ENCODE measurements at places on chromosomes 16 and 17.
A peak's percentile ranks its signal among the peaks of the same experiment; 100 is the strongest.

GRCh38 chr17:42067371-42068091, 17.1 kb upstream of the C17orf113 start:
- DNase-seq = no peak

DNA sequence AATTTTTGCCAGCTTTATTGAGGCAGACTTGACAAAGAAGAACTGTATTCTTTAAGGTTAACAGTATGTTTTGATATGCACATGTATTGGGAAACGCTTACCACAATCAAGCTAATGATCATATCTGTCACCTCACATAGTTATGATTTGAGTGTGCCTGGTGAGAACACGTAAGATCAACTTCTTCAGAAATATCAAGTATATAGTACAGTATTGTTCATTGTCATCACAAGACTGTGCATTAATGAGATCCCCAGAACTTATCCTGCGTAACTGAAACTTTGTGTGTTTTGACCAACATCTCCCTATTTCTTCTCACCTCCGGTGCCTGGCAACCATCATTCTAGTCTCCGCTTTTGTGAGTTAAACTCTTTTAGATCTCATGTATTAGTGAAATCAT, 756.4 kb upstream of the EEF2KMT start:
- no peak for DNase-seq

GRCh38 chr16:27531826-27532800, 17.6 kb downstream of the GTF3C1 start:
- no peak for DNase-seq

GRCh38 chr17:60604686-60605334, 4.8 kb downstream of the PPM1D start:
- no peak for DNase-seq

- DNase-seq = no peak
Observed at GRCh38 chr17:59002126-59002525, 104.6 kb downstream of the TRIM37 start.

DNA sequence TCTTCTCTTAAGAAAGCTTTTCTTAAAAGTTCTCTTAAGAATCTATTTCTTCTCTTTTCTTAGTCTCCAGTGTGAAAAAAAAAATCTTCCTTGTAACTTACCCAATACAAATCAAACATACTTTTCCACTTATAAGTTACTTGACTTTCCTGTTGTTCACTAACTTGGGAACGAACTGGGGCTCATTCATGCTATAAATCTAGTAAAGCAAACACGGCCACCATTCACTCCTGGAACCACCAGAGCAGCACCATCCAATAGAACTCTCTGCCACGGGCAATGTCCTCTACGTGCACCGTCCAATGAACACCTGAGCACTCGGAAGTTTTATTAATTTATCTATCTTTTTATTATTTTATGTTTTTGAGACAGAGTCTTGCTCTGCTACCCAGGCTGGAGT, 20.8 kb downstream of the SRP68 start:
- no peak for DNase-seq

DNA sequence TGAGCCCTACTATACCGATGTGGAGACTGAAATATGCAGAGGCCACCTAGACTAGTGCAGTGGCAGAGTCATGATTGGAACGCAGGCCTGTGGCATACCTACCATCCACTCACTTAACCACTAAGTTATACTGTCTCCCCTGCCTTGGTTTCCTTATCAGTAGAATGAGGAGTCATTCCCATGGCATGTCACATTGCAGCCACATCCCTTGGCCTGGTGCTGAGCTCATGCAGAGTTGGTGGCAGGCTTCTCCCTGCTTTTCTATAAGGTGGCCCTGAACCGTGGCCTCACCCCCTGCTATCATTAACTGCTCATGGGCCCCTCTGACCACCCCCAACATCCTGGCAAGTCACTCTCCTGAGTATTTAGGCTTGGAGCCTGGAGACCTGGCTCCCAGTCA, 212.5 kb downstream of the KATNIP start:
- DNase-seq = no peak

GRCh38 chr17:30958187-30958586, 12.7 kb upstream of the RNF135 start:
- no peak for DNase-seq

DNA sequence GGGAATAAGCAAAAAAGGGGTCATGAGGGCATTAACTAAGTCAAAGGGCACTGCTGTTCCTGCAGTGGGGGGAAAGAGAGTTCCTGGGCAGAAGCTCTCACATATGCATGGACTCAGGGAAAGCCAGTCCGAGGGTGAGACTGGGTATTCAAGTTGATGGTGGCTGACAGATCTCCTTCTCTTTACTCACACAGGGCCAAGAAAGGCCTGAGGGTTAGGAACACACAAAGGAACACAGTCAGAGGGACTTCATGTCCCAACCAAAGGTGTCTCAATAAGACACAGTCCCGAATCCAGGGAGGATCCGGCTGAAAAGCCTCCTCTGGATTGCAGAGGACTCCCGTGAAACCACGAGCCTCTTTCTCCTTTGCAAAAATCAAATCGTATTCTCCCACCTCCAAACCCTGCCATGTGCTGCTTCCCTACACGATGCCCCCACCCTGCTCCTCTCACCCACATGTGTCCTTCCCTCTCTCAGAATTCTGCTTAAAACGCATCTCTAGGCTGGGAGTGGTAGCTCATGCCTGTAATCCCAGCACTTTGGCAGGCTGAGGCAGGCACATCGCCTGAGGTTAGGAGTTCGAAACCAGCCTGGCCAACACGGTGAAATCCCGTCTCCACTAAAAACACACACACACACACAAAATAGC, 23.6 kb downstream of the CUEDC1 start:
- no peak for DNase-seq

DNA sequence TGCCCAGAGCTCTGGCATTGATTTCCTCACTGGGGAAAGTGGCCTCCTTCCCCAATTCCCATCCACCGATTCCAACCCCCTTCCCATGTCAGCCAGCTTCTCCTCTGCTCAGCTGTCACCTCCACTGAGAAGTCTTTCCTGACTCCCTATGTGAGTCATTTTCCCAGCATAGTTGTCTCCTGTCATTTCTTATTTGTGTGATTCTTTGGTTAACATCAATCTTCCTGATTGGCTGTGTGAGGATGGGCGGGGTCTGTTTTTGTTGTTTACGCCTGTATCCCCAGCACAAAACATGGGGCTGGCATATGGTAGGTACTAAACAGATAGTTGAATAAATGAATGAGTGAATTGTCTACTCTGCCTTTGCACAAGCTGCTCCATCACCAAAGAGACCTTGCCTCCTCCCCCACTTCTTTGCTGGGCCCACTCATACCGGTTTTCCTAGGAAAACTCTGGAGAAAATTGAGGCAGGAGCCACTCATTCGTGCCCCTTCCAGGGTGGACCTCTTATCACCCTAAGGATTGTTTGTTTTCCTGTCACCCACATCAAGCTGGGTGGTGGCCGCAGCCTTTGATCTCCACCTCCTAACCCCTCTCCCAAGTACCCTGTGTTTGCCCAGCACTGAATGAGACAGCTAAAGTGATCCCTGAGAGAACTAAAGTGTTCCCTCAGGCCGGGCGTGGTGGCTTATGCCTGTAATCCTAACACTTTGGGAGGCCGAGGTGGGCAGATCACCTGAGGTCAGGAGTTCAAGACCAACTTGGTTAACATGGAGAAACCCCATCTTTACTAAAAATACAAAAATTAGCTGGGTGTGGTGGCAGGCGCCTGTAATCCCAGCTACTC, 1.2 kb upstream of the GRB7 start:
- no peak for DNase-seq

DNA sequence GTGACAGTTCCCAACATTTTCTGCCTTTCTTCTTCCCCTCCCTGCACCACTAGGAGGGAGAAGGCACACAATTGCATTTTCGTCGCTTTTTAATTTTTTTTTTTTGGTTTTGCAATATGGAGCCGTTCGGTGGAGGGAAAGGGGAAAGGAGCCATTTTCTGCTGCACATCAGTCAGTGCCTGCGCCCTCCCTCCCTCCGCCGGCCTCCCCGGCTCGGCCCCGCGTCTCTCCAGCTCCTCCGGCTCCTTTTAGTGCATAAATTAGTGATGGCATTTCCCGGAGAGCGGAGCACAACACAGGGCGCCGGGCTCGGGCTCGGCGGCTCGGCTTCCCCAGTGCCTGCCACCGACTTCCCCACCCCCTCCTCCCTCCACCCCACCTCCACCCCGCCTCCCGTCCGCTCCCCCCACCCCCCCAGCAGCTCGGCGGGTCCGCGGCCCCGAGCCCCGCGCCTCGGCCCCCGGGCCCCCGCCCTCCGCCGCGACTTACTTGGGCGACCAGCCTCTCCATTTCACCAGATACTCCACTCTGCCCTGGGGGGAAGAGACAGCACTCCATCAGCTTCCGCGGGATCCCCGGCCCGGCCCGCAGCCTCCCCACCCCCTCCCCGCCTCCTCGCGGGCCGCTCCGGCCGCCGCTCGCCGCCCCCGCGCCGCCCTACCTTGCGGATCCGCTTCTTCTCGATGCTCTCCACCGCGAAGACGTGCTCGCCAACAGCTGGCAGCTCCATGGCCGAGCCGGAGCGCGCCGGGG, 542 bp downstream of the CBX4 start:
- no peak for DNase-seq

DNA sequence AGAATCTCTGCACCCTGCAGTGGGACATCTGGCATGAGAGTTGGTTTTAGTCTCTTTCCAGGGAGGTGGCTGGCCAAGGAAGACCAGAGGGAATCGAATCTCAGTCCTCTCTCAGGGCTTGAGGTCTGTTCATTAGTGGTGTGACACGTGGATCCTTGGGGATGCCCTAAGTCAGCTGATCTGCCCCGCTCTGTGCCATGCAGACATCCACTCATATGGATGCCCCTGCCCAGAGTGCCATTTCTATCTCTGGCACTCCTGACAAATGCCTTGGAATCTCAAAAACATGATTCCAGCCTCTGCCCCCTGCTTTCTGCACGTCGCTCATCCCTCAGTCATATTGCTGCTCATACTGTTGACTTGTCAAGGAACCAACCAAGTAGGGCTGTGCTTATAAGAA, 38.8 kb downstream of the WSCD1 start:
- DNase-seq = no peak

GRCh38 chr17:5237541-5238016, 2.9 kb upstream of the SCIMP start:
- DNase-seq = peak; percentile 31

DNA sequence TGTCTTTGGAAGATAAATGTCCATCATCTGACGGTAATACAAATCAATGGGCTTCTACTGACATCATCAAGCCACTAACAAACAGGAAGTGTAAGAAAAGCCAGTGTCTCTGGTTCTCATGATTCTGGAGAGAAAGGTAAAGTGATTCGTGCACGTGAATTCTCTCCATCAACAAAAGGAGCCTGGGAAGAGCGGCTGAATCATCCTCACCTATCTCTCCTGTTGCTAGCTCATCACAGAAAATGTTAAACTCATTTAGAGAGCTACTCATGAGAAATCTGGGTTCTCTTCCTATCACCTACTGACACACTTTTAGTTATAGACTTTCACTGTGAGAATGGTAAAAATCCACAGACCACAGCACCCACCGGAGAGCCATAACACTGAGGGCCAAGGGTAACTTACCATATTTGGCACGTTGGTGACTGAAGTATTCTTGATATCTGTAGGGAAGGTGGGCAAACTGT, 70.3 kb downstream of the CREBBP start:
- no peak for DNase-seq

DNA sequence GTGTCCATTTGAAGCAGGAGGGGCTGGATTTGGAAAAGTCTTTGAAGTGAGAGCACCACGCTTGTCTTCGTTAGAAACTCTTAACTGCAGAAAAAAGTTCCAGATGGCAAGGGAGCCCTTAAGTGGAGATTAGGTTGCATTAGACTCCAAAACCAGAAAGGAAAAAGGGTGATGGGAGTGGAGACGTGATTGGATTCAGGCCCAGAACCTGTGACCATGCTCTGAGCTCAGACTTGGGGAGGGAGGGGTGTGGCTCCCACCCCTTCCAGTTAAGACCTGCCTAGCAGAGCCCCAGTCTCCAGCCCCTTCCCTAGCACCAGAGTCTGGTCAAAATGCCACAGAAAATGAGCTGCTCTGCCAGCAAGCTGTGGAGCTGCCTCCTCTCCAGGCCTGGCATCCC, 6.4 kb upstream of the LGALS9 start:
- DNase-seq = no peak
